Left renal pelvis (tissue), 4 donors: ENCODE measurements at places on chromosomes 12 and 14.

DNA sequence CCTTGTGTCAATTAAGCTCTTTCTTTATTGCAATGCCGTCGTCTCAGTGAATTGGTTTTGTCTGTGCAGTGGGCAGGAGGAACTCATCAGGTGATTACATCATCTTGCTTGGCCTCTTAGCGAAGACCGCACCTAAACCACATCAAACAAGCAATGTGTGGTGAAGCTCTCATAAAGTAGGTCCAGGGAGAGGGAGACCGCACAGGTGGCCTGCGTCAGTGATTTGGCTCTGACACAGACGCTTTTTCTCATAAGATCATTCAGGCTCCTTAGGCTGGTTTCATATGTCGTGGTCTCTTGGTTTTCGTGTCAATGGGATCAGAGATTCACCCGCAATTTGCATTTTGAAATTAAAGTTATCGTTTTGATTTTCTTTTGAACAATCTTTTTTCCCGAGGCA lies 6.7 kb upstream of the TESC start:
- DNase-seq: no peak

- no peak for DNase-seq
Observed at GRCh38 chr12:113302886-113303640, 31.8 kb downstream of the SLC8B1 start.

DNA sequence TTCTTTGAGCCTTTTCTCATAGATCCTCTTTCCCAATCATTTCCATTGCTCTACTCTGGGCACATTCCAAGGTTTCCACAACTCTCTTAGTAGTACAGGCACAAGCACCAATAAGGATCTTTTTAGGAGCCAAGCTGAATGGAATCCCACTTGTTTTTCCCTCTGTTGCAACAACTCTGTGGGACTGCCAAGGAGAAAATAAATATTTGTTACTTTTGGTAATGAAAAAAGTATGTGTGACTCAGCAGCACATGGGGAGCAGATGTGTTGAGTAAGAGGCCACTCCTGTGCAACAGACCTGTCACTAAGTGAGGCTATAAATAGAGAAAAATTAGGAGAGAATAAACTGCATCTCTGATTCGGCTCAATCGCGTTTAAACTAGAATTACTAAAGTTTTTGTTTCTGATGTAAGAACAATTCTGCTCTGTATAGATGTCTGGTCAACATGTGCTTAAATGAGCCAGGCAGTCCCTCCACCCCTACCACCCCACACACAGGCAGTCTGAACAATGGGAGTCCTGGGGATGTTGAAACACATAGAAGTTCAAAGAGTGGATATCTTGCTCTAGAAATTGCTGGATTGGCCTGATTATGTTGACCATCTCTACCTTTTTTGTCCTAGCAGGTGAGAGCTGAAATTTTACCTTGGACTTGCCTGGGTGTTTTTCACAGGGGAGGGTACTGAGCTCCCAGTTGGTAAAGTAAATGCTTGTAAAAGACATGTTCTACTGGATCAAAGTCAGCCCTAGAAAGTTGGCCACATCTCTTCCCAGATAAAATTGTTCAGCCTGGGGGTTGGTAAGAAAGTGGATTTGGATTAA lies 244.3 kb upstream of the NOVA1 start:
- DNase-seq: no peak

- DNase-seq: no peak
Observed at GRCh38 chr14:101460521-101460920, 100.8 kb upstream of the DIO3 start.
